Glomerular endothelial cell (primary cell): ENCODE measurements at places on chromosomes 4 and X. TPM values are rescaled to one million over a fixed set of nuclear protein-coding genes. Genes with fewer than 3 reads are reported as not detected.

Gene SORCS2
- total RNA-seq, result 0.05 and 0.64 TPM in 2 replicates

Gene ZNF185
- 9.4 and 20.9 TPM in 2 replicates for total RNA-seq

GRCh38 chrX:30627818-30628652, 25.2 kb upstream of the GK start:
- DNase-seq, result no peak

GRCh38 chrX:122625821-122626220, 558.3 kb upstream of the GRIA3 start:
- DNase-seq, result no peak

GRCh38 chr4:1599491-1600210, 84.5 kb downstream of the FAM53A start:
- DNase-seq, result no peak

GRCh38 chr4:139846766-139847165, 181.1 kb downstream of the MGST2 start:
- no peak for DNase-seq

- no peak for DNase-seq
These were observed 25.1 kb downstream of the ADH7 start for GRCh38 chr4:99410075-99410474.

Gene TRIM2
- total RNA-seq, result 9.9 and 21.2 TPM in 2 replicates

DNA sequence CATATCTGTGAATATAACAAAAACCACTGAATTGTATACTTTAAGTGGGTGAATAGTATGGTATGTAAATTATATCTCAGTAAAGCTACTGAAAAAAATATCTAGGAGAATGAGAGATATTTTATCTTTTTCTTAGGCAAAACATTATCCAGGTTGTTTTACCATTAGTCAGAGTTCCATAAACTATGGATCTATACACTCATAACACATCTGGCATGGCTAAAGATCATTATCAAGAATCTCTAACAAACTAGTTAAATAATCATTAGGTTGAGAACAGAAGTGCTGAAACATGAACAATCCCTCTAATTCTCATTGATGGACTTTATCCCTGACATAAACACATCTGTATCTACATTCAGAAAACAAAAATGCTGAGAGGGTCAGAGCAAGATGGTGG, 15.6 kb downstream of the MED14 start:
- DNase-seq, result no peak

GRCh38 chr4:22356987-22357596, 158.8 kb downstream of the ADGRA3 start:
- no peak for DNase-seq

DNA sequence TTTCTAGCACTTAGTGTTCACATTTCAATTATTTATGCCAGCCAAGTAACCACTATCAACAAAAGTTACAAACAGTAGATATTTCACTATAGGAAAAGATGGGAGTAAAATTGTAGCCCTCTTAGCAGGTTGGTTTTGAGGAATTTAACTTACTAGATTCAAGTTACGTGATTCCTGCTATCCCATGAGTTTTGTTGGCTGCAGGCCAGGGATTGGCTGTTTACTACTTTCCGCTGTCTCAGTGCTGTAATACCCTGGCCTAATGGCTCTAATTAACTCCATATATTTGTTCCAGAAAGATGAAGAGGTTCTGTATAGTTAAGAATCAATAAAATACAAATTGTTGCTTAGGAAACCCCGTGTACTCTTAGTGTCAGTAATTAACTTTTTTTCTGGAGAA, 55.5 kb upstream of the MAGED1 start:
- DNase-seq, result no peak

GRCh38 chr4:137387924-137388323, 144.4 kb downstream of the PCDH18 start:
- peak; percentile 22 for DNase-seq

Gene STS
- 8.9 and 11.9 TPM in 2 replicates for total RNA-seq

DNA sequence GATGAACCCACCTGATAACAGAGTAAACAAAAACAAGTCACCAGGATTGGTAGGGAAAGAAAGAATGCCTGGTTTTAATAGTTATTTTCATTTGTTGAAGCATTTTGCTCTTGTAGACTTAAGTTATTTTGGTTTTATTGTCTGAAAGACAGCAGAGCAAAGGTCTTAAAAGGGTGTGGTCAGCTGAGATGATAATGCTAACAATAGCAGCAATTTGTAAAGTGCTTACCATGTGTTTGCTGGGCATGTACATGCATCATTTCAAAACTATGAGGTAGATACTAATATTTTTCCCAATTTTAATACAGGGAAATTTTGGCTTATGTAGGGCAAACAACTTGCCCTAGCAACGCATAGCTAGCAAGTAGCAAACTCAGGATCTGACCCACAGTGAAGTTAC, 46.8 kb upstream of the SLC10A4 start:
- DNase-seq, result no peak

- no peak for DNase-seq
These were observed 1548.5 kb upstream of the IGFBP7 start for GRCh38 chr4:58658701-58659100.

Gene XAGE1A
- total RNA-seq, result not detected in 2 replicates

- no peak for DNase-seq
These were observed 5.2 kb downstream of the NKX3-2 start for GRCh38 chr4:13539047-13539618.

- DNase-seq, result no peak
These were observed 608 bp downstream of the RAPGEF2 start for GRCh38 chr4:159103384-159103990.

DNA sequence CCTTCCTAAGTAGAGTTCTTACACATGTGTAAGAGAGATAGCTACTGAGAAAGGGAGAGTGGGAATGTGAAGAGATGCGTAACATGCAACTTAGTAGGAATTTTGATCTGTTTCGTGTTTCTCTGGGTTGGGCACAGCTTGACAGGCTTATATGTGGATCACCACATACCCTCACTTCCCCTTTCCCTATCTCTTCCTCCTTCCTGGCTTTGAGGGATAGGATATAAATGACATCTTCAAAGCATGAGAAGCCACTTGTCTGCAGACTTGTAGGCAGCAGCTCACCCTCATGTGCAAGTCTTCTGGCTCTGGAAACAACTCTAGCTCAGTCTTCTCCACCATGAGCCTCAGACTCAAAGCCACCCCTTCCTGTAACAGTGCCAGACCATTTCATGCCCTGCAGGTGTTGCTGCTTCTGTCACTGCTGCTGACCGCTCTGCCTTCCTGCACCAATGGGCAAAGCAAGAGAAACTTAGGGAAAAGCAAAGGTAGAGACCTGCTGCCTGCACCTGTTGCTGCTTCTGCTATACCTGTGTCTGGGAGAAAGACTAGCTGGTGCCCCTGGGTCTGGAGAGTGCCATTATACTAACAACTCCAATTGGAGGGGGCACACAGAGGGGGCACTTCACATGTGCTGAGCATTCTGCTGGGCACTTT, 5.4 kb upstream of the PF4V1 start:
- DNase-seq, result no peak

DNA sequence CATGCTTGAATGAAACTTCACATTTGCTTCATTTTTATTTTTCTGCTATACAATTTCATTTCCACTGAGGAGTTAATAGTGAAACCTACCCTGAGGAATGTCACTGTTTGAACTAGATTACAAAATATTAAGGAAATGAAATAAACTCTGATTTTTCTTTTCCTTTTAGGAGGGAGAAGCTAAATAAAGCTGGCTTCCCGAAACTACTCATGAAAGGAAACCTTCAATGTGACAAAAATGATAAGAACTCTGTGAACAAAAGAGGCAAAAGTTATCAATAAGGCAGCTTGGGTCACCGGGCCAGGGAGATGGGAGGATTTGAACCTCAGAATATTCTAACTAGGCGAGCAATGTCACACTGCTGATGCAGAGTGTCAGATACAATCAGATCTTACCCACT, 185.2 kb downstream of the APBB2 start:
- DNase-seq, result no peak

Gene ADH7
- total RNA-seq, result not detected in 2 replicates

DNA sequence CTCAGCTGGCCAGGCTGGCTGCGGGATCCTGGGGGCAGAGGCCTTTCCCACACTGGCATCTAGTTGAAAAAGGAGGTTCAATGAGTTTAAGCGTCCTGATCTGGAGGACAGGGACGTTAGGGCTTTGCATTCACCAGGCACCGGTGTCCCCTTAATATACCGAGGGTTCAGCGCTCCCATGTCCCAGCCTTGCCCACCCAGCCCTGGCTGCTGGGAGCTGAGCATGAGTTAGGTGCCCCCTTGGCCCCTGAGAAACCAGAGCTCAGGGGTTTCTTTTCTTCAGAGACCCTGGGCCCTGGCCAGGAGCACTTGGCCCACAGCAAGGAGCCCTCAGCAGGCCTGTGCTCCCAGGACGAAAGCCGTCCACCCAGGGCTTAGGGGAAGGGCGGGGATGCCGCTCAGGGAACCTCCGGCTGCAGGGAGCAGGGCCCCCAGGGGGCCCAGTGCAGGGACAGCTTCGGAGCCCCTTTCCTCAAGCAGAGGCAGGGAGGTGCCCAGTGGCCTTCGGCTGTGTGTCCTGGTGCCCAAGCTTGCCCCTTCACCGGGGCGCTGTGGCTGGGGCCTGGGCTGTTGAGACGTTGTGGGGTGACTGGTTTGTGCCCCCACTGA, 20.9 kb upstream of the DUSP9 start:
- no peak for DNase-seq

GRCh38 chr4:148441624-148441985, 609 bp downstream of the NR3C2 start:
- no peak for DNase-seq

Gene RGN
- 0.15 and 0.35 TPM in 2 replicates for total RNA-seq

DNA sequence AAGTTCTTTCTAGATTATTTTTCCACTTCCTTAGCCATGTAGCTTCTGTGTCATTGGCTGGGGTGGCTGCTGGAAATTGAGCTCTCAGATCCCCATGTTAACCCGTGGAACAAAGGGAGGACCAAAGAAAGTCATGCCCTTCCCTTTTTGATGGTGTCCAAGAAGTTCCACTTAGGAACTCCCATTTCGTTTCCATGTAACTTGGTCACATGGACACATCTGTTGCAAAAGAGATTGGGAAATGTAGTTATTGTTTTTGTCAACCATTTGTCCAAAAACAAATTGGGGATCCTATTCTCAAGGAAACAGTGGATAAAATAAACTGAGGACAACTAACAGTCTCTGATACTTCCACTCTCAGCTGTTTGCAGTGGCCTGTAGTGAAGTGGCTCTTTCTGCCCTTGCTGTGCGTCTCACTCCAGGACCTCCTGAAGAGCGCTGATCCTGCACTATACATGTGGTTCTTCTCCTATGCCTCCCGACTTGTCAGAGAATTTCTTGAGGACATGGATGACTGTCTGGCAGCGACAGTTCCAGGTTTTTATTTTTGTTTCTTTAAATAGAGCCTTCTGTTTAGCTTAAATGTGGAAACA, 125.3 kb upstream of the LNX1 start:
- no peak for DNase-seq

- DNase-seq, result no peak
These were observed 24.5 kb downstream of the GIMD1 start for GRCh38 chr4:106343865-106344646.

Gene TGIF2LX
- not detected in 2 replicates for total RNA-seq

DNA sequence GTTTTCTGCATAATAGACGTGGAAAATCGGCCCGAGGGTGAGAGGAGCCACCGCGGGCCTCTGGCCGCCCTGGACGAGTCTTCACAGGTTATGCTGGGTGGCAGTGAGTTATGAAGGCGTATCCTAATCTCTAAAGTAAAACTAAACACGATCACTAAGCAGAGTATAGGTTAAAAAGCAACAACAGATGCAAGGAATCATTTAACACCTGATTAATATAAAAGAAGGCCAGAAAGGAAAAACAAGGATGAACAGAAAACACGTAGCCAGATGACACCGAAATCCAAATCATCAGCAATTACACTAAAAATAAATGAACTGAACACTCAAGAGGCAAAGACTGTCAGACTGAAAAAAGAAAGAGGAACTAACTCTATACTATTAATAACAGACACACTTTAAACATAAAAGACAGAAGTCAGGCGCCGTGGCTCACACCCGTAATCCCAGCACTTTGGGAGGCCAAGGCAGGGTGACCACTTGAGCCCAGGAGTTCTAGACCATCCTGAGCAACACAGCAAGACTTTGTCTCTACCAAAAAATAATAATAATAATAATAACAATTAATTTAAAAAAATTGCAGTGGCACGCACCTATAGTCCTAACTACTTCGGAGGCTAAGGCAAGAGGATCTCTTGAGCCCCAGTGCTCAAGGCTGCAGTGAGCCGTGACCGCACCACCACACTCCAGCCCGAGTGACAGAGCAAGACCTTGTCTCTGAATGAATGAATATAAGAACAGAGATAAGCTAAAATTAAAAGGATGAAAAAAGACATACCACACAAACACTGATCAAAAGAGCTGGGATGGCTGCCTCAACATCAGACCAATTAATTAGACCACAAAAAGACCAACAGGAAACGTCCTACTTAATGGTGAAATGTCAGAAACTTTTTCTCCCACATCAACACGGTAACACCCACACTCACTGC, 30.0 kb downstream of the CTBP1 start:
- no peak for DNase-seq

DNA sequence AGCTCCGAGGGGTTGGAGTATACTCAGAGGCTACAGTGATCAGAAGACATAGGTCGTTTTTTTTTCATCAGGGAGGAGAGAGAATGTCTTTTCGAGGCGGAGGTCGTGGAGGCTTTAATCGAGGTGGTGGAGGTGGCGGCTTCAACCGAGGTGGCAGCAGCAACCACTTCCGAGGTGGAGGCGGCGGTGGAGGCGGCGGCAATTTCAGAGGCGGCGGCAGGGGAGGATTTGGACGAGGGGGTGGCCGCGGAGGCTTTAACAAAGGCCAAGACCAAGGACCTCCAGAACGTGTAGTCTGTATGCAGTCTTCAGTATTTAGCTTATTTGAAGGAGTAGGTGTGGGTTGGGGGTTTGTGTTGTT, 500 bp downstream of the GAR1 start:
- no peak for DNase-seq

- DNase-seq, result no peak
These were observed 418.2 kb downstream of the STIM2 start for GRCh38 chr4:27278615-27279375.

Gene EMD
- total RNA-seq, result 61.2 and 64.1 TPM in 2 replicates

Gene WDFY3
- total RNA-seq, result 85.3 and 104 TPM in 2 replicates

DNA sequence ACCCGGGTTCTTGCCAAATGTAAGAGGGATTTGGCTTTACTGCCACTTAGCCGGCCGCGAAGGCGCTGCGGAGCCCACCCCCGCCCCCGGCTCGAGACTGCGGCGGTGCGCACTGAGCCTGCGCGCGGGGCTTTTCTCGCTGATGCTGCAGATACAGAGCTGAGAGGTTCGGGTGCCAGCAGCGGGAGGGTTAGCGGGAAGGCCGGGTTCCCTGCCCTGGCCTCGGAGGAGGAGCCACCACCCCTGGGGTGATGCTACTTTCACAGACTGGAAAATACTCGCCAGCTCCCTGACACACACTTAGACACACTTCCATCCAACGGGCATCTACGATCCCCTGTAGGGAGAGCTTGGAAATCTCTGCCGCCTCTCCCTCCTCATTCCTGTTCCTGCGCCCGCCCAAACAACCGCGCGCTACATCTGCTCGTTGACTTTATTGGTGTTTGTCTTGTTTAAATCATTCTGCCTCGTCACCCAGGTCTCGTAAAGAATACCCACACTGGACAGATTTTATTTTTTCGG, 2.1 kb upstream of the PCDH7 start:
- no peak for DNase-seq

GRCh38 chrX:73563738-73564068, 706 bp downstream of the CHIC1 start:
- no peak for DNase-seq
